ENCODE measurements at places on chromosomes 6 and 20. TPM values are rescaled to one million over a fixed set of nuclear protein-coding genes. Genes with fewer than 3 reads are reported as not detected.

- peak; percentile 34 for DNase-seq
Measured at GRCh38 chr6:53179961-53180651, 31.5 kb upstream of the GCM1 start.

GRCh38 chr6:160337301-160337700, 10.9 kb upstream of the SLC22A3 start:
- DNase-seq: no peak

DNA sequence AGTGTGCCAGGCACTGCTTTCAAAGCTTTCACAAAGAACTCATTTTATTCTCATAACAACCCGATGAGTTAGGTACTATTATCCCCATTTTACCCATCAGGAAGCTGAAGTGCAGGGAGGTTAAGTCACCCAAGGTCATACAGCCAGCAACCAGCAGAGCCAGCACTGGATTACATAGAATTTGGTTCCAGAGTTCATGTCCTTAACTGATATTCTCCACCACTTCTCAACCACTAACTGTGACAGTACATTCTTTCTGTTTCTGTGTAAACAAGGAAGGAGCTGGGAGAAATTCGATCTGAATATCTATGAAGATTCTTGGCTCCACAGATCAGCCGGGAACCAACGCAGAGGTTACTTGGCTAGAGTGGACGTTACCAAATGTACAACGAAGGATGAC, 98.0 kb downstream of the KIF16B start:
- no peak for DNase-seq

COX4I2 gene
- not detected for total RNA-seq

DOK5 gene
- total RNA-seq: not detected

MAVS gene
- total RNA-seq: 37.2 TPM

FLRT3 gene
- not detected for total RNA-seq

SLC22A16 gene
- total RNA-seq: not detected

All from OCI-LY7 (cell line).